ENCODE measurements at places on chromosomes 12 and 14.
A peak's percentile ranks its signal among the peaks of the same experiment; 100 is the strongest.

DNA sequence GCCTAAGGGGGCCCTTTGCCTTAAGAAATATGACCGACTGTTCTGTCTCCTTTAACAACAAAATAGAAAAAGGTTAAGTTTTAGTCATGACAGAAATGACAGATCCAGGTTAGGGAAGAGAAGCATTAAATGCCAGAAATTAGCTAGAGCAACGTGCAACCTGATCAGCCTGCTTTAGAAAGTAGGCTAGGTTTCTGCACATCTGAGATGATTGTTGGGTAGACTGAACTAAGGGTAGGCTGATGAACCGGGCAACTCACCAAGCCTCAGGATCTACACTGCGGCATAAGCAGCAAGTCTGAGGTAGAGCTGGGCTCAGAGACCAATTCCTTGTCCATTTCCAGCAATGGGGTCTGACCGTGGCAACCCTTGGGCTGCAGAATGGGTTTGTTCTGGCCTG is 29.4 kb downstream of the NPC2 start:
- DNase-seq, result no peak

- DNase-seq, result no peak
Observed at GRCh38 chr12:40870981-40871380, 178.7 kb downstream of the CNTN1 start.

DNA sequence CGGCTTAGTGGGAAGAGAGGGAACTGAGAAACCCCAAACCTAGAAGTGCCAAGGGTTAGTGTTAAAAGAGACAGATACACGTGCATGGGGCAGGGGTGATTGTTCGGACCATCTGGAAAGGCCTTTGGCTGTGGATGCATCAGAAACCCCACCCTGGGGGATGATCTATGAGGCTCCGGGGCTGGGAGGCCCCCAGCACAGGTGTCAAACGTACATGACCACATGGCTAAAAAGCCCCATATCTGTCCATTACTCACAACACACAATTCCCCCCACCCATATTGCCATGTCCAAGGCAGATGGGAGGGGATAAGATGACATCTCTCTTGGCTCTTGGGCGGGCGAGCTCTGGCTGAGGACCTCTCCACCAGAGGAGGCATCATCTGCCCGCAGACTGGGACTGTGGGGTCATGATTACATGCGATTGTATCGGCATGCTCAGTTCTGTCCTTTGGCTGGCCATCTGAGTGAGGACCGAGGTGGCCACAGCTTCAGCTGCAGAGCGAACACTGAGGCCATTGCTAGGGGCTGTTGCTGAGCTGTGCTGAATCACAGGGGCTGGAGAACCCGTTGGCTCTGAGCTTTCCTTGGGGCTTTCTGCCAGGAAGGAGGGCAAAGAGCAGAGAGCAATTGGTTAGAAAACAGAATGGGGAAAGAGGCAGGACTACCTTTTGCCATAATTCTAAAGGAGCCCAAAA is 9.6 kb upstream of the NPFF start:
- DNase-seq, result no peak

DNA sequence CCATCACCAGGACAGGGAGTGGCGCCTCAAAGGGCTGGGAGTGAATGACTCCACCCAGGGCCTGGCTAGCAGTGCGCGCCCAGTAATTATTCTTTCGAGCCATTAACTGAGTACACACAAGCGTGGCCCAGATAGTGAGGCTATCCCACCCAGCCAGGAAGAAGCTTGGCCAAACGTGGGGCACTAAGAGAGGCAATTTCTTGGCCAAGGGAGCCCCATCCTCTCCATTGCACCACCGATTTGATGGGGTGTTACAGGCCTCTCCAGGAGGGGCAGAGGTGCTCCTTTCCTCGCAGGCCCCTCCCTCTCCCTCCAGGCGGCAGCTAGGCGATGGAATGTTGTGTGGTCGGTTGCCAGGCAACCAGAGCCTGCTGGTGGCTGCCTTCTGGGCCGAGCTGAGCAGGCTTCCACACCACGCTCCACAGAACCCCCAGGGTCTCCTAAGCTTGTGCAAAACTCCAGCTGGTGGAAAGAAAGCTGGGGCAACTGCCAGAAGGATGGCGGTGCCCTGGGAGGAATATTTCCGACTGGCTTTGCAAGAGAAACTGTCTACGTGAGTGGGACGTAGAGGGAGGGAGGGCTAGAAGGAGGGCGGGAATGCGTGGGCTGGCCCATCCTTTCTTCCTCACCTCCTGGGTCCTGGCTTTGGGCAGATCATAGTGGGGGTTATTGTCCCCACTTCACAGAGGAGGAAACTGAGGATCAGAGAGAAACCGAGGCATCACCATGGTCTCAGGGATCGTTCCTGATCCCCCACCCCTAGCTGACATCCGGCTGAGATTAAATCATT is at the start of gene CFAP73:
Gene CFAP73 (plus strand): TSS at position 364 of the 790 bp plus-strand sequence. CDS start 134 bp downstream, at position 498.
- DNase-seq, result no peak

DNA sequence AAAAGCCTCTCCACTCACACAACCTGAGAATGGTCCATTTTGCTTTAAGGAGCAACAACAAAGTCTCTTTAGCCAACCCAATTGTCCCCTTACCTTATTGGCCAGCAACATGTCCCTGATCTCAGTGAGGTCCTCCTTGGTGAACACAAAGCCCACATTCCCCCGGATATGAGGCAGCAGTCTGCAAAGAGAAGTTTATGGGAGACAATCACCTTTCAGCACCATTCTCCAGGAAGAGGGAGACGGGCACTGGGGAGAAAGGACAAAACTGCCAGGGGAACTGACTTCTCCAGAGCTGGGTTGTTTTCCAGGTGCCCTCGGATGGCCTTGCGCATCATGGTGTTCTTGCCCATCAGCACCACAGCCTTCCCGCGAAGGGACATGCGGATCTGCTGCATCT is 1.9 kb downstream of the RPLP0 start:
- DNase-seq, result no peak

- DNase-seq, result peak; percentile 22
Observed at GRCh38 chr14:30521899-30522736, 36.8 kb upstream of the G2E3 start.

GRCh38 chr12:104990950-104991349 is 4.8 kb downstream of the NOPCHAP1 start:
- DNase-seq, result no peak

DNA sequence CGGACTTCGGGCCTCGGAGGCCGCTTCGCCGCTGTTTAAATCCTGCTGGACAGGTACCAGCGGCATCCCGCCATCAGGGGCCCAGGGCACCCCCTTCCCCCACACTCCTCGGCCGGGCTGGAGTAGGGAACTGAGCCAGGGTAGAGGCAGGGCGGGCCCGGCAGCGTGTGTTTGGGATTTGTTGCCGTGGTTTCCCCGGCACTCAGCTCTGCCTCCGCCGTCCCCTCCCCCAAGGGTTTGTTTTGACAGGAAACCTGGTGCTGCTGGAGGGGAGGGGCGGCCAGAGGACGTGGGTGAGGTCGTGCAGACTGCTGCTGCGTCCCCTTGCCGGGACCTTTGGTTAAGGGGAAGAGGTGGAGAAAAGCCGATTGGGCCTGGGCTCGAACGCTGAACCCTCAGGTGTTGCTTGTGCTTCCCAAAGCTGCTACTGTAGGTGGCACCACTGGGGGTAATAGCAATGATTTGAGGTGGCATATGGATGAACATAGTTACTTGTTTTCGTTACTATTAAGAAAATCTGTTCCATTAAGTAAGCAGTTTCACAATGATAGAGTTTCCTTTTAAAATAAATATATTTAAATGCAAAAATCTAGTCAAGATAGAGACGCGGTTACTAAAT is 778 bp downstream of the TCP11L2 start:
- peak; percentile 56 for DNase-seq

DNA sequence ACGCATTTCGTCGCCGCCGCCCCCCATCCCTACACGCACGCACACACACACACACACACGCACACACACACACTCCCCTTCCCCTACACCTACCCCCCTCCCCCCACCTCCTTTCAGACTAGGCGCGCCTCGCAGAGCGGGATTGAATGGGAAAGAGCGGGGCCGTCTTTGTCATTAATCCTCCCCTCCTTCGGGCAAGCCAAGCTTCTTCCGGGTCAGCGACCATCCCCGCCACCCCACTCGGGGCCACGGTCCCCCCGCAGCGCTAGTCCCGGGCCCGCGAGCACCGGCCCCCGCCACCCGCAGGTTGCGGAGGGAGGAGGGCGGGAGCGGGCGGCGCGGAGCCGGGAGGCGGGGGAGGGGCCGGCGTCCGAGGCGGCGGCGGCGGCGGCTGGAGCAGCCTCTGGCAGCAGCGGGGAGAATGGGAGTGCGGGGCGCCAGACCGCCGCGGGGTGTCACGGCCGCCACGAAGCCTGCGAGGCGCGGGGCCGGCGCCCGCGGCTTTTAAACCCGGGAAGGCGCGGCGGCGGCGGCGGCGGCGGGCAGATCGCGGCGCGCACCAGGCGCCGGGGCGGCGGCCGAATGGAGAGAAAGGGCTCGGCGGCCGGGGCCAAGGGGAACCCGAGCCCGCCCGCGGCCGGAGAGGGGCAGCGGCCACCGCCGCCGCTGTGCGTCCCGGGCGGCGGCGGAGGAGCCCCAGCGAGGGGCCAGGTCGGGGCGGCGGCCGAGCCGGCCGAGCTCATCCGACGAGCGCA is at the start of gene TTC9:
Gene TTC9 (plus strand): TSS at position 369 of the 755 bp plus-strand sequence. CDS start 214 bp downstream, at position 583.
- peak; percentile 53 for DNase-seq

DNA sequence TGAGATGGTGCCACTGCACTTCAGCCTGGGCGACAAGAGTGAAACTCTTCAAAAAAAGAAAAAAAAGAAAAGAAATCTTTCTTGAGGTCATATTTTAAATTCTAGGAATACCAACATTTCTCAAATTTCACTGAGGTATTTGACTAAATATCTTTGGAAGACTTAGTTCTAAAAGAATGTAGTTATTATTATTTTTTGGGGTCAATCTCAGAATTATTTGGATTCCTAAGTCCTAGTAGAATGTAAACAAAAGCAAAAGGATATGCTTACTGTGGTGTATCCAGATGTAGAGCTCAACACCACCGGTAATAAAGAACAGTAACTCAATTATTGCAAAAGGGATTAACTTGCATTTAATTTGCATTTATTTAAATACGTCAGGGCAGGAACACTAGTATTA is 25.0 kb downstream of the PRICKLE1 start:
- DNase-seq, result no peak
